SW480 (cell line): ENCODE measurements at places on chromosomes 3 and 15.

DNA sequence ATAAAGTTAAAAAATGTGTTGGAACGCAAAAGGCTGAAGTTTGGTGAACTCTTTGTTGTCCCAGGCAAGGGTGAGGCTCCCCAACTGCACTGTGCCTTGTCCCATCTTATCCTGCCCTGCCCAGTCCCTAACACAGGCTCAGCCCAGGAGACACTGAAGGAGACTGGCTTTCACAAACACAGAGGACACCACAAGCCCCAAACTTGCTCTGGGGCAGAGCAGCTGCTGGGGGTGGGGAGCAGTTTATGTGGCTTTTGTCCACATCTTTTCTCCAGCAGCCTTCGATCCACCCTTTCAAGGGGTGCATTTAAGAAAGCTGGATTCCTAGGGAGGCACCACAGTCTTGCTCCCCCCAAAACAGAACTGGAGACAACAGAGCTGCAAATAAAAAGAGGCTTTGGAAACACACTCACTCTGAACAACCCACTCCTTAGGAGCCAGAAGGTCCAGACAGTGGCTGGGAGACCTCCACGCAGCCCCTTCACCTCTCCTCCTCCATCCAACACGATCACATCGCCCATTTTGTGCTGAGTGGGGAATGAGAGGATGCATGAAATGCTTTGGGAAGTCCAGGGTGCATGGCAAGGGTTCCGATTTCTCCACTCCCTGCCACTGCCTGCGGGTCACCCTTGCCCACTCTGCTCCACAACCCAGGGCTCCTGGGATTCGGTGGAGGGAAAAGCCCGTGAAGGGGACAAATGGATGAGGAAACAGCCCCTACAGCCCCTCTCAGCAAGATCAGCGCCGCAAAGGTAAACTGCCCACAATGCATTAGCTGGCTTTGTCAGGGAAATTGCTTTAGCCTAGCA lies 260.5 kb upstream of the TLE3 start:
- DNase-seq = no peak

DNA sequence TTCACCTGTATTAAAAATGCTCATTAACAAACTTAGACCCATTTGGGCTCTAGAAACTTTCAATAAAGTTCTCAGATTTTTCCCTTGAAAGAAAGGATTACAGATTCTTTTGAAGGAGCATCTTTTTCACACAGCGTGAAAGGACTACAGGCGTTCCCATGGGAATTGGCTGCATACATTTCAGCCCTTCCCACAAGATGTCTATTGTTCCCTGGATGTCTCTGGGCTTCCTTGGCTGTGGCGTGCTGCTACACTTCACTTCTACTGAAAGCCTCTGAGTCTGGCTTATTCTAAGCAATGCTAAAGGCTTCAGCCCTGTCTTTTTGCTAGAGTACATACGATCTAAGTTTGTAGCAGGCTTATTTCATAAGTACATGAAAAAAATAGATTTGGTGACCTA lies 1.4 kb downstream of the VEPH1 start:
- no peak for DNase-seq

DNA sequence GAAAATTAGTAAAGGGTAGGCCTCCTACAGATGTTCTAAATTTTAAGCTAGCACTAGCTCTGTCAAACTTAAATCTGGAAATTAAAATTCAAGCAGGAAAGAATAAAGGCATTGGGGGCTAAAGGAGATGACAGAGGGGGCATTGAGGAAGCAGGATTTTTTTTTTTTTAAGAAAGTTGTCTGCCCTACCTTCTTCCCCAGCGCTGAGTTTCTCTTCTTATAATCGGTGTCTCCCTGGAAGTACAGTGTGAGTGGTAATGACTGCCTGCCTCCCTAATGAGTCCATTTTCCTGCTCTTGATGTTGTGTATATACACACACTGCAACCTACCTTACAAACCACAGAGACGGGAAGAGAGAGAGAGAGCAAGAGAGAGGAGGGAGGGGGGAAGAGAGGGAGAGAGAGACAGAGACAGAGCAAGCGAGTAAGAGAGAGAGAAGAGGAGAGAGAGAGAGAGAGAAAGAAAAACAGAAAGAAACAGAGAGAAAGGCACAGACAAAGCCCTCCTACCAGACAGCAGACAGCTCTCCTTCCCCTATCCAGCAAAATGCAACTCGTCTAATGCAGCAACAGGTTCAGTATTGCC lies 47.0 kb downstream of the ZBTB20 start:
- DNase-seq = peak; percentile 65

DNA sequence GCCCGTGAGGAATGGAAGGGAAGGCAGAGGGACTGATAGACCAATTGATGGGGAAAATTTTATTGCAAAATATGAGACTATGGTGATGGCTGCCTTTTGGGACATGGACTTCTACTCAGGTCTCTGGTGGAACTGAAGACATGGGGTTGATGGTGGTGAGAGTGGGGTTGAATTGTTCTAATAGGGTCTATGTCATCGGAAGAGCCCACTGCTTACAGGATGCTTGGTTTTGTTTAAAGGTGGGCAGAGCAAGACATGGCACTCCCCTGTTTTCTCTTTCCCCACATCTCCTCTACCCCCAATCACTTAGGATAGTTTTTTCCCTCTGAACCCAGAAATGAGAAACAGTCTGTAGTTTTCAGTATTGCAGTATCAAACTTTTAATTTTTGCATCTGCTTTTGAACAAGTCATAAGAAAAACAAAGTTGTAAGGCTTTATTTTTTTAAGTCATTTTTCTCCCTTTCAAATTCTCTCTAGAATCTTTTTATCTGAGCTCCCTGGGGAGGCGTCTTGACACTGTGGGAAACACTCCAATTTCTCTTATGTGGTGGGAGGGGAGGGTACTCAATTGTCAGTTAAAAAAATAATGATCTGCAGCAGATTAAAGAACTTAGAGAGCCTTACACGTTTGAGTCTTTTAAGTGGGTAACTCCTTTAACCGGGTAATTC lies 276.2 kb upstream of the TBC1D5 start:
- DNase-seq = no peak

DNA sequence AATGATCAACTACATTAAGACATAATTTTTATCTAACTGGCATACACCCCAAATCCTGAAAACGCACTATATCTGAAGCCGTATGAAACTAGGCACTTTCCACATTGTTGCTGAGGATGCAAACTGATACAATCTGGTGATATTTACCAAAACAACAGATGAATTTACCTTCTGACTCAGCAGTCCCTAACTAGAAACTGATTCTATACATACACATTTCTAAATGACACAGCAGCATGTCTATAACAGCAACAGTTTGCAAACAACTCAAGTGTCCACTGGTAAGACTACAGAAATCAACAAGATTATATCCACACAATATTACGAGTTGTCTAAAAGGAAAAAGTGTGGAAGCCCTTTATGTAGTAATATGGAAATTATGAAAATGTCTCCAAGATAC lies 22.9 kb downstream of the SECISBP2L start:
- no peak for DNase-seq

- no peak for DNase-seq
These were observed 57.2 kb downstream of the PLD1 start for GRCh38 chr3:171753025-171753472.

DNA sequence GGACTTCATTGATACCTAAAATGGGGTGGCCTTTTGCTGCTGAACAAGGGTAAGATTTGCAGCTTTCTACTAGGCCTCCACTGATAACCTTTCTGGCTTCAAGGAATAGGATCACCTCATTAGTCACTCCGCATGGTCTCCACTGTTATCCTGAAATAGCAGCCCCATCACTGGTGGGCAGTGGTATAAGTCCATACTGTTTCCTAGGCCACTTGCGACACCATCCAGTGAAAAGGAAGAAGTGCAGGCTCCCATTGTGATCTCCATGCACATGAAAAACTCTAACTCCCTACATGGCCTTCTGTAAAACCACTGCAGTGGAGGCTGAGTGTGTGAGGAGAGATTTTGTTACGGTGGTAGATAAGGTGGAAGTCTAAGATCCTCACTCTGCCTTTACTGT lies 1455.9 kb downstream of the SI start:
- DNase-seq = no peak

DNA sequence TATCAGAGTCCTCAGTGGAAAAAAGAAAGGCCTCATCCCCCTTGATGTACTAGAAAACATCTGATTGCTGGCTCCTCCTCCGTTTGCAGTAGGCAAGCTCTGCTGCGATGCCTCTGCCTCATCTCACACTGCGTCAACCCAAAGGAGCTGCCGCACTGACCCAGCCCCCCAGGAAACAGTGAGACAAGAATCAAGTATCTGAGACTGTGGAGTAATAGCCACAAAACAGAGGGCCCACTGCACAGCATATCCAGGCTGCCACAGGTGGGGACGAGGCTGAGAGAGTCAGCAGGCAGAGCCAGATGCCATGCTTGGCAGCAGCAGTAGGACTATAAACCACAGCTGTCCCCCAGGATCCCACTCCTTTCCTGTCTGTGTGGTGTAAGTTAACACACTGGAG lies 165.9 kb downstream of the STAC start:
- DNase-seq = no peak

DNA sequence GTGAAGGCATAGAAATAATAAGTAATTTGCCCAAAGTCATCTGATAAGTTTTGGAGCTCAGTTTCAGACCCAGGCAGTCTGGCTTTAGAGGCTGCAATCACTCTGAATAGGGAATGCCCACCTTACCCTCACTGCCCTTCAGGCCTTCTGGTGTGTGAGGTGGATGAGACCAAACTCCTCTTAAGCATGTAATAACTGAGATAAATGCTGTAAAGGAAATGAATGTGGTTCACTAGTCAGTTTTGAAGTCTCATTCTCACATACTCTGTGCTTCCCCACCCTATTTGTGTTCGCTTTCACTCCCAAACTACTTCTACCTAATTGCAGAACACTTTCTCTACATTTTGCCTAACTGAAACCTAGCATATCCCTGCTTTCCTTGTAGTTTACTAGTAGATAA lies 144.1 kb downstream of the FILIP1L start:
- DNase-seq = no peak

GRCh38 chr3:11734-12133 lies 184.8 kb upstream of the CHL1 start:
- no peak for DNase-seq

DNA sequence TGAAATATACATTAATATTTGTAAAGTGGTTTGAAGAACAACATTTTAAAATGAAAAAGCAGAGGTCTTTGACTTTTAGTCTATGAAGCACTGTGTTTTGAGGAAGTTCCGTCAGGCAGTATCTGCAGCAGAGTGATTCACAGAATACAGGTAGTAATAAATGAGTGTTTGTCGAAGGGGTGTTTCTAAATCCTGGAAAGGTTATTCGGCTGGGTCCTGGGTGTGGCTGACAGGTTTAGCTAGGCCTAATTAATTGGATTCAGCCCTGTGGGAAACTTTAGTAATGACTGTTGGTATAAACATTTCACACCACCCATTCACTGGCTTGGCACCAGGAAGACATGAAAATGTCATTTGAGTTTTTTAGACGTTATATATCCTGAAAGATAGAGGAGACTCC lies 51.3 kb downstream of the TIPARP start:
- DNase-seq = peak; percentile 59

DNA sequence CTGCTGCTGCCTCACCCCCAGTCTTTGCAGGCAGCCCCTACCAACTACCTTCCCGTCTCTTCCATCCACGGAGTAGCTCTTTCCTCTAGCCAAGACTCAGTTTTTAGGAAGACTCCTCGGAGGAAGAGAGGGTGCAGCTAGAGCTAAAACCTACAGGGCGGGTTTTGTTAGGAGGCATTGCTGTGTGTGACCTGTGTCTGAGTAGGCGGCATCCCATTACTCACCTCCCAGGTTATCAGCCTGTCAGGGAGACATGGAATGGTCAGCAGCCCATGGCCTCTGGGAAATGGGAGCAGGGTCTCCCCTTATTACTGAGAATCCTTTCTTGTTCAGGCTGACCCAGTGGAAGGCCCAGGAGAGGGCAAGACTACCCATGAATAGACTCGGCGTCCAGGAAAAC lies 43.8 kb upstream of the FGD5 start:
- DNase-seq = no peak

DNA sequence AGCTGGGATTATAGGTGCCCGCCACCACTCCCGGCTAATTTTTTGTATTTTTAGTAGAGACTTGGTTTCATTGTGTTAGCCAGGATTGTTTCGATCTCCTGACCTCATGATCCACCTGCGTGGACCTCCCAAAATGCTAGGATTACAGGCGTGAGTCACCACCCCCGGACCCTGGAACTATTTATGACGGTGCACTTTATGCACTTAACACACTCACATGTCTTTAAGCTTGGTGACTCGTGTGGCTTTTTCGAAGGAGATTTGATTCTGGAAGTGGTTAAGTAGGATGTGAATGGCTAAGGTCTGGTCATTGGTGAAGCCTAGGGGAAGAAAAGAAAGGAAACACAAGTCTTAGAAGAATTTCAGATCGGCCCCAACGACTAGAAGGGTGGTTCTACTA lies 20.3 kb downstream of the BBS4 start:
- DNase-seq = no peak

- no peak for DNase-seq
These were observed 383.4 kb upstream of the MEIS2 start for GRCh38 chr15:37483779-37484178.

DNA sequence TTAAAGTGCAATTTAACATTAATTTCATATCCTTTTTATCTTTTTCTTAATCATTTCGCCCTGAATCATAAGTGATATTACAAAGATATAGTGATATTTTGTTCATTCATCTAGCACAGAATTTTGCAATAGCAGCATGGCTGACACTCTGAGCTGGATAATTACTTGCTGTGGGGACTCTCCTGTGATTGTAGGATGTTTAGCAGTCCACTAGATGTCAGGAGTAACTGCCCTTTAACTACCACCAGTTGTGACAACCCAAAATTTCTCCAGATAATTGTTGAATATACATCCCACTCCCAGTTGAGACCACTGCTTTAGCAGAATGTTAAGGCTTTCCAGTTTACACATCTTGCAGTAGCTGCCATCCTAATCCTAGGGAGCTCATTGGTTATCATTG lies 196.8 kb upstream of the MBNL1 start:
- DNase-seq = peak; percentile 10

DNA sequence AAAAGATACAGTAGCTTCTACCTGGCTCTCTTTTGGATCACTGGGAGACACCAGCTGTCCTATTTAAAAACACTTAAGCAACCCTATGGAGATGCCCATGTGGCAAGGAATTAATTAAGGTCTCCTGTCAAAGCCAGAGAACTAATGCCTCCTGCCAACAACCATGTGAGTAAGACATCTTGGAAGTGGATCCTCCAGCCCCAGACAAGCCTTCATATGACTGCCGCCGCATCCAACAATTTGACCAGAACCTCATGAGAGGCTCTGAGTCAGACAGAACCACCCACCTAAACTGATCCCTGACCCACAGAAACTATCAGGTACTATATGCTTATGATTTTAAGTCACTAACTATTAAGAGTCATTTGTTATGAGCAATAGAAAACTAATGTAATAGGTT lies 22.3 kb downstream of the IFT80 start:
- no peak for DNase-seq

GRCh38 chr15:85691350-85692240 lies 103.1 kb downstream of the KLHL25 start:
- DNase-seq = no peak

GRCh38 chr3:13213911-13214846 lies 140.9 kb upstream of the IQSEC1 start:
- DNase-seq = no peak

GRCh38 chr3:157263027-157263426 lies 103.1 kb upstream of the CCNL1 start:
- no peak for DNase-seq

- DNase-seq = no peak
These were observed 148.2 kb downstream of the ADAMTS9 start for GRCh38 chr3:64539451-64540196.
